ENCODE measurements at places on chromosomes 7 and 10.

- DNase-seq: no peak
Measured at GRCh38 chr10:122864901-122865300, 14.5 kb downstream of the FAM24B start.

- no peak for DNase-seq
Measured at GRCh38 chr7:125184801-125185200, 255.2 kb upstream of the POT1 start.

- no peak for DNase-seq
Measured at GRCh38 chr7:139953229-139953628, 109.5 kb downstream of the PARP12 start.

GRCh38 chr7:77808517-77808916, 9.9 kb downstream of the PHTF2 start:
- DNase-seq: no peak

GRCh38 chr7:116713918-116714317, 41.9 kb downstream of the MET start:
- DNase-seq: no peak

GRCh38 chr10:83617692-83618545, 521.4 kb upstream of the GHITM start:
- DNase-seq: no peak

GRCh38 chr10:84114088-84114667, 25.1 kb upstream of the GHITM start:
- DNase-seq: no peak

DNA sequence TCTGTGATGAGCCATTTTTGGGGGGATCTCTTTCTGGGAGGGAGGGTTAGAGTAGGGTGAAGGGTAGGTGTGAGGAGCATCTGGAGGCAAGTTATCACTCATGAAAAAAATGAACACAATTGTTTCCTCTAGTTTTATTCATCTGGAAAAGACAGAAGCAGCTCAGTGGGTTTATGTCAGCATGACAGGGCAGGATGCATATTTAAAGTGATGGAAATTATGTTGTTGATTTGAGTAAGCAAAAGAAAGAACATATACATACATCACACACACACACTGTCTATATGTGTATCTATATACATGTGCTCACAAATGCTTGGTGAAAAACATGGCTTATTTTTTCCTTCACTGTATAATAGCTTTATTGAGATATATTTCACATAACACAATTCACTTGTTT, 114.2 kb downstream of the ADCY1 start:
- no peak for DNase-seq

DNA sequence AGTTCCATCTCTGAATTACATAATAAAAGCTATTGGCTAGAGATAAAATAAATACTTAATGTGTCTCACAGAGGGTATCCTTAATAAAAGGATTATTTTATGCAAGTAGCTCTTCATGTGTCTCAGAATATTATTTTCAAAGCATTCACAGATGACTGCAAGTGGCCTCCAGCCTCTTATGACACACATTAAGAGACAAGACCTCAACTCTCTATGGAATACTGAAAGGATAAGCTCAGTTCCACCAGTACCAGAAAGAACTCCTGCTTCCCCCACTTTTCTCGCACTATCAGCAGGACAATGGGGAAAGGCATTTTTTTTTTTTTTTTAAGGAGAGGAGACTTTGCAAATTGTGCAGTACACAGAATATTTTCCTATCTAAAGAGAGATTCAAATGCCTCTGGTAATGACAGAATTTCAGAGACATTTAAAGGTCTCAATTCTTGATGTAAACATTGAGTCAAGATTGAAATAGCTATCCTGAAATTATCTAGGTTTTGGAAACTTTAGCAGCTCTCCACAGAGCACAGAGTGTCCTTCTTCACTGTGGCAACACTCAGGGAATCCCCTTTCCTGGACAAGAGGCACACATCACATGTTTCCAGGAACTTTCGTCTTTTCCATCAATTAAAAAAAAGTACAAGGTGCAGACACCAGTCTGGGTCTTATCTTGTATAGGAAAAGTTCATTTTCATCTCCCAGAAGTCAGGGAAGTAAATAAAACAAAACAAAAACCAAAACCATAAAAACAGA, 122.0 kb upstream of the ANK3 start:
- DNase-seq: no peak

DNA sequence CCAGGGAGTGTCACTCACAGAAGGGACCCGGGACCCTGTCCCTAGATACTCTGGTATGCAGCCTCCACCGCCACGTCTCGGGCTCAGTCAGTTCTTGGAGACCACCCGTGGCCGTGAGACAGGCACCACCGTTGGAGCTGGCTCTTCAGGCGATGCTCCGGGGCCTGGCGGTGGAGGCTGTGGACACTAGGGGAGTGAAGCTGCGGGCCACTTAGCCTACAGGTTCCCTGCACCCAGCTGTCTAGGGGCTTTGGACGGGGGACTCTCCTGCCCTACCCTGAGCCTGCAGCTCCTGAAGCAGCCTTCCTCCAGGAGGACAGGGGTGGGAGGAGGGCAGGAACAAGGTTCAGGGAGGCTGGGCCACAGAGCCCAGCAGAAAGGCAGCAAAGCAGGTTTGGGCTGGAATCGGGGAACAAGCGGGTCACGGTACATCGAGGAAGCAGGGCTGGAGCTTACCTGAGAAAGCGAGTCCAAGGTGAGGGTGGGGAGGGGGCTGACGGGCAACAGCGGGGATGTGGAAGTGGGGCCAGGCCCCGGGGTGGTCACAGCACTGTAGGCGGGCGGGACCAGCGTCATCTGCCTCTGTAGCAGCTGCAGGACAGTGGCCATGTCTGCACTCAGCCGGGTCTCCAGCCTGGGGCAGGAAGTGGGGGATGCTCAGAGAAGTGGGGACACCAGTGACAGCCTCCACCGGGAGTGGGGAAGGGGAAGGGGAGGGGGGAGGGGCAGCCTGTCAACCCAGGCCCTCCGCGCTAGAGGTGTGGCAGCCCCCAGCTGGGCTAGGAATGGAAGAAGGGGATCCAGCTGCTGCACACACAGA, 31.5 kb downstream of the KCNH2 start:
- no peak for DNase-seq

GRCh38 chr7:123594813-123595241, 6.8 kb upstream of the ASB15 start:
- no peak for DNase-seq

DNA sequence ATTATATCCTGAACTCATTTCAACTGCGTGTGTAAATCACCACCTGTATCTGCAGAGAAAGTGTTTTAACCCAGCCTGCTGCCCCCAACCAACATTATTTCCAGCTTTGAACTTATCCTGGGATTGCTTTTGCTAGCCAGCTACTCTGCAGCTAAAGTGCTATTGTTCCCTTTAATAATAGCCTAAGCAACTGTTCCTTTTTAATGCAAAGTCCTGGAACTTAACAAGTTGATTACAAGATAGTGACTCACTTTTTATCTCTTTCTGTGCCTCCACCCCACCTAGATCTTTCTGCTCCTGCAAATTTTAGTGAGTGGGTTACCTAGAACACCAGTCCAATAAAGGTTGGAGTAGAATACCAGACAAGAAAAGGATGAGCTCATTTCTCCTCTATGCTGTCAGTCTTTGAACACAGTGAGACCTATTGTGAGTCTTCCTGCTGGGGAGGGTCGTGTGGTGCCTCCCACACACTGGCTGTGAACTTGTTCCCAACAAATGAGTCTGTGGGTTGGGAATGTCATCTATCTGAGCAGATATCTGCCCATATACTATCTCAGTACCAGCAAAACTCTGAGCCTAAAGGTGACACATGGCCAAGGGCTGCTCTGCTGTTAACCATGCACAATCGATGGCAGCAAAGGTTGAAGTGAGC, 137.7 kb downstream of the FAM204A start:
- no peak for DNase-seq

GRCh38 chr7:36966039-36966438, 241.7 kb upstream of the AOAH start:
- DNase-seq: no peak

- no peak for DNase-seq
Measured at GRCh38 chr10:129922598-129923123, 41.4 kb downstream of the EBF3 start.

DNA sequence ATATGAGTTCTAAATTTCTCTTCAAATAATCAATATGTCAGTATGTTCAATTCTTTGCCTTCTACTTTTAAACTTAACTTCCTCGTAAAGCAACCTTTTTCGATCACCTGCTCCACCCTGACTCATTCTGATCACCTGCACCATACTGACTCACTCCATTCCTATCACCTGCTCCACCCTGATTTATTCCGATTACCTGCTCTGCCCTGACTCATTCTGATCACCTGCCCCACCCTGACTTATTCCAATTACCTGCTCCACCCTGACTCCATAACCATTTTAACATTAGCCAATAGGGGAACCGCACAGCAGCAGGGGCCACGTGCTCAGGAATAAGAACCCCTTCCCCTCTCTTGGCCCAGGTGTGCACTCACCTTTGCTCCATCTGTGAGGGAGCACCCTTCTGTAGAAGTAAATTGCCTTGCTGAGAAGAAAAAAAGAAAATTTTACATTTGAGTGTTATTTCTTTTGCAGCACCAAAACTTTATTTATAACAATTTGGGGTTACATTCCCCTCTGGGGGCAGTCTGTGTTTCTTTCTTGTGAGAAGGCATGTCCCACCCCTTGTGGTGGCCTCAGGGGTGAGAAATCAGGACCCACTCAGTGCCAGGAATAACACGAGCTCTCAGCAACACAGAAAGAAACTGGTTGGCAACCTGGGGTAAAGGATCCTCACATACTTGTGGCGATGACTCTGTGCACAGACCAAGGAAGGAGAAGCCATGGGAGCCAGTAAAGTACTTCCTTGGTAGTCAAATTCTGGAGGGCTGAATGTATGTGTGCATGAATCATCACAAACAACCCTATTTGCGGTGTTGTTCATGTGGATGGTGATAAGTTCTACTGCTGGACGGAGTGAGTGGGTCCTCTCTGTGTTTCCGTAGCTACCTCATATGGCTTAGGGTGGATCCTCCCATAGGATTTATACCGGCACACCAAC, 29.4 kb upstream of the PPP1R9A start:
- no peak for DNase-seq

DNA sequence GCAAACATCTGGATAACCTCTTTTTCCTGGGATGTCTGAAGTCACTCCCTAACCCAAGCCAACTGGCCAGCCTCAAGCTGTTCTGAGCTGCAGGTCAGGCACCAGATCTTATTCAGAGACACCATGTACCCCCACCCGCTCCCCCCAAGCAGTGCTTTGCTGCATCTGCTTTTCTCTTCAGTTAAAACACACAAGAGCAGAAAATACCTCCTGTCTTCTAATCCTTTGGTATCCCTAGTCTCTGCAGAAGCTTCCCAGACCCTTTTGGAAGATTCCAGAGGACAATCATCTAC, 3.0 kb downstream of the ZNF488 start:
- DNase-seq: no peak

GRCh38 chr7:29278337-29279069, 83.9 kb downstream of the CHN2 start:
- no peak for DNase-seq

GRCh38 chr10:72746426-72747363, 54.8 kb downstream of the MCU start:
- no peak for DNase-seq

DNA sequence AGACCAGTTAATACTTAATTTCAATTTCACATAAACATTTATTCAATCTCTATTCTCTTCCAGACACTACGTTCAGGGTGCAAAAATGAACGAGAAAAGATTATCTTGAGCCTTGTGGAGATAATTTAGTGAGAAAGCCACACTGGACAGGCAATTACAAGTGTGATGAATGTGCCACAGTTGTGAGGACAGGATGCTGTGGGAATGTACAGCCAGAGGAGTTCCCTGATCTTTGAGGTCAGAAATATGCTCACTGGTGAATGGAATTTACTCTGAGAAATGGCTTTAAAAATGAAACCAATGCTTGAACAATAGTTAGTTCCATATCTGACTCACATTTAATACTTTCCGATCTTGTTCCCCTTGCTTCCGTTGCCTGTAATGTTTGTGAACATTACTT, 864.8 kb downstream of the GATA3 start:
- DNase-seq: no peak

DNA sequence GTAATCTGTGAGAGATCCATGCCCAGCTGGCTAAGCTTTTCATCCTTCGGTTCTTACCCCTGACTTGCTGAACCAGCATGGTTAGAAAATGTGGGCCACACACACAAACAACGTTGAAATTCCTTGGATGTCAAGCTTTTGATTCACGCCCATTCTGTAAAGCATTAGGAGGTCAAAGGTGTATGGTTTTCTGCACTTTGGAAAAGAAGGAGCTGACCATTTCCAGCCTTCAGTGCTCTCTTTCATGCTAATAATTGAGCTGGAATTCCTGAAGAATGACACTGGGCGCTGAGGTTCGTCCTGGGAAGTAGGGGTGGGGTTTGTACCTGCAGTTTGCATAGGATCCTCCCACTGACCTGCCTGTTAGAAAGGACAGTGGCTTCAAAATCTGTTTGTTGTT, 23.1 kb downstream of the KLF6 start:
- DNase-seq: no peak

Data from CD4-positive, alpha-beta T cell treated with Interleukin-4 for 1 hour (primary cell).